ENCODE measurements at places on chromosomes 2 and 18. TPM values are rescaled to one million over a fixed set of nuclear protein-coding genes. Genes with fewer than 3 reads are reported as not detected.
A peak's percentile ranks its signal among the peaks of the same experiment; 100 is the strongest.

GRCh38 chr2:177721087-177721486, 328.5 kb downstream of the AGPS start:
- DNase-seq = no peak

GRCh38 chr2:1606046-1606400, 138.3 kb downstream of the PXDN start:
- no peak for DNase-seq

GRCh38 chr2:163690896-163691295, 44.9 kb downstream of the FIGN start:
- no peak for DNase-seq

- DNase-seq = no peak
These were observed 21.5 kb downstream of the ITGB1BP1 start for GRCh38 chr2:9401646-9402371.

- DNase-seq = no peak
These were observed 24.0 kb downstream of the MYO7B start for GRCh38 chr2:127559454-127559853.

DNA sequence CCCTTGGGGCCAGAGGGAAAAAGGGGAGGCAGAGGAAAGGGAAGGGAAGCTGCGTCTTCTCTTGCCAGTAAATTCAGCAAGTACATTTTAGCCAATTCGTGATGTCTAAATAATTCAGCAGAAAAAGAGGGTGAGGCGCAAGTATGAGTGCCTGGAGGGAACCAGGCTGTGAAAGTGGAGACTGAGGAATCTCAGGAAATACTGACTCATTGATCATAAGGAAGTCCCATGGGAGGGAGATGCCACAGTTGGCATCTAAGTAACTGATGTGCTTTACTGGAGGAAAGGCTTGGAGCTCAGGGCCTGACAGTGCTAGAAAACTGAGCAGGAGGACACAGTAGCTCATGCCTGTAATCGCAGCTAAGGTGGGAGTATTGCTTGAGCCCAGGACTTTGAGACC, 31.1 kb downstream of the KIF5C start:
- no peak for DNase-seq

GRCh38 chr18:50457639-50458038, 82.8 kb downstream of the SKA1 start:
- DNase-seq = no peak

- no peak for DNase-seq
These were observed 69.0 kb upstream of the TTC39C start for GRCh38 chr18:23945416-23946079.

GRCh38 chr18:5975111-5976002, 80.0 kb upstream of the TMEM200C start:
- DNase-seq = no peak

GRCh38 chr2:234763002-234763873, 188.6 kb upstream of the SH3BP4 start:
- peak; percentile 78 for DNase-seq

GRCh38 chr2:225002656-225003045, 39.6 kb downstream of the DOCK10 start:
- DNase-seq = no peak

Gene CDH2
- total RNA-seq = 6.5 TPM

GRCh38 chr2:41718705-41719104, 329.1 kb upstream of the PKDCC start:
- DNase-seq = no peak

- DNase-seq = peak; percentile 39
These were observed 580 bp upstream of the NDUFV2 start for GRCh38 chr18:9101730-9102507.

GRCh38 chr2:215189393-215189792, 51.0 kb upstream of the ABCA12 start:
- DNase-seq = no peak

GRCh38 chr2:14628901-14629300, 3.6 kb upstream of the LRATD1 start:
- DNase-seq = no peak

Gene CERS6
- total RNA-seq = 49.6 TPM

Gene XIRP2
- 277 TPM for total RNA-seq

GRCh38 chr2:168478206-168478605, 22.1 kb downstream of the CERS6 start:
- DNase-seq = no peak
